Kidney epithelial cell (primary cell): ENCODE measurements at places on chromosomes 7 and 10. TPM values are rescaled to one million over a fixed set of nuclear protein-coding genes. Genes with fewer than 3 reads are reported as not detected.

DNA sequence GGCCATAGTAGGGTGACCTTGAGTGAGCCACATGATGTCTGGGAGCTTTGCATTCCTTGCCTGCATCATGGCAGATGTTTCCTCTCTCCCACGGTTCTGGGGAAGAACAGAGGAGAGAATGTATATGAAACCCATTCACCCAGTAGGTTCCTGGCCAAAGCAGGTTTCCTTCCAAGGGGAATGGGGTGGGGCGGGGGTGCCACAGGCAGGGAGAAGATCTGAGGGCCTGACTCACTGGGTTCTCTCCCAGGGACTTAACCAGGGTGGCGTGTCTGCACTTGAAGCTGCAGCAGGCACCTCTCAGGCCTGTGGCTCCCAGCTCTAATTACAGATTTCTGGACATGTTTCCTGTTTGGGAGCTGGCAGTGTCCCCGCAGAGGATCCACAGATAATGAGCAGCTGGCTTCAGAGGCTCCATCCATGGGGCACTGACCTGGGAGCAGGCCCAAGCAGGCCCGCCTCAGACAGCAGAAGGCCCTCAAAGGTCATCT, 50.2 kb upstream of the ZMIZ1 start:
- DNase-seq, result no peak

DNA sequence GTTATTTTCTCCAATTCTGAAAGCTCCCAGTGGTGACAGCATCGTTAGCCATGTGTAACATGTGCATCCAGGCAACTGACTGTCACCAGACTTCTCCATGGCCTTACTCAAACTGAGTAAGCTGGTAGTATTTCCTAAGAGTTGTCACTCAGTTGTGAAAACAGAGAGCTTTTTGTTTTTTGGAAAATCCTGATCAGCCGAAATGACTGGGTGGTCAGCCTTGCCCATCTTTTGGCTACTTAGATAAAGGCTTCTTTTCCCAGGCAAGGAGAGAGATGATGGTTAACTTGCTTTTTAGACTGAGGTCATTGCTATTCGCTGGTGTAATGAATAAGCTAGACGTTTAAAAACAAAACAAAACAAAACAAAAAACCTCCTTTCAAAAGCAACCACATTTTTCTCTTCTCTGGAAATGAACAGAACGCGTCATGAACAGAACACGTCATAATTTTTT, 159.5 kb upstream of the KLF14 start:
- DNase-seq, result no peak

- DNase-seq, result no peak
These were observed 116.7 kb downstream of the SGMS1 start for GRCh38 chr10:50506861-50507573.

GRCh38 chr7:143321734-143322133, 5.8 kb downstream of the CLCN1 start:
- DNase-seq, result no peak

- DNase-seq, result no peak
These were observed 64.0 kb downstream of the ERCC6 start for GRCh38 chr10:49474901-49475300.

DNA sequence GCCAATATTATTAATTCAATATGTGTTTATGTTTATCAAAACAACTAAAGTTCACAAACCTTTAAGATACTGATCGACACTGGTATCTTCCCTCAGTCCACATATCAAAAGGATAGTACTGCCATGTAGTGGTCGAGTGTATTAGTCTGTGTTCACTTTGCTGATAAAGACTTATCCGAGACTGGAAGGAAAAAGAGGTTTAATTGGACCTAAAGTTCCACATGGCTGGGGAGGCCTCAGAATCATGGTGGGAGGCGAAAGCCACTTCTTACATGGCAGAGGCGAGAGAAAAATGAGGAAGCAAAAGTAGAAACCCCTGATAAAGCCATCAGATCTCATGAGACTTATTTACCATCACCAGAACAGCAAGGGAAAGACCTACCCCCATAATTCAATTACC, 325.4 kb upstream of the PHF14 start:
- no peak for DNase-seq

GRCh38 chr7:40722242-40722641, 587.4 kb downstream of the SUGCT start:
- no peak for DNase-seq

GRCh38 chr7:38306171-38306570, 32.7 kb upstream of the TARP start:
- DNase-seq, result no peak

- DNase-seq, result no peak
These were observed 336.9 kb upstream of the C7orf33 start for GRCh38 chr7:148253629-148254028.

DNA sequence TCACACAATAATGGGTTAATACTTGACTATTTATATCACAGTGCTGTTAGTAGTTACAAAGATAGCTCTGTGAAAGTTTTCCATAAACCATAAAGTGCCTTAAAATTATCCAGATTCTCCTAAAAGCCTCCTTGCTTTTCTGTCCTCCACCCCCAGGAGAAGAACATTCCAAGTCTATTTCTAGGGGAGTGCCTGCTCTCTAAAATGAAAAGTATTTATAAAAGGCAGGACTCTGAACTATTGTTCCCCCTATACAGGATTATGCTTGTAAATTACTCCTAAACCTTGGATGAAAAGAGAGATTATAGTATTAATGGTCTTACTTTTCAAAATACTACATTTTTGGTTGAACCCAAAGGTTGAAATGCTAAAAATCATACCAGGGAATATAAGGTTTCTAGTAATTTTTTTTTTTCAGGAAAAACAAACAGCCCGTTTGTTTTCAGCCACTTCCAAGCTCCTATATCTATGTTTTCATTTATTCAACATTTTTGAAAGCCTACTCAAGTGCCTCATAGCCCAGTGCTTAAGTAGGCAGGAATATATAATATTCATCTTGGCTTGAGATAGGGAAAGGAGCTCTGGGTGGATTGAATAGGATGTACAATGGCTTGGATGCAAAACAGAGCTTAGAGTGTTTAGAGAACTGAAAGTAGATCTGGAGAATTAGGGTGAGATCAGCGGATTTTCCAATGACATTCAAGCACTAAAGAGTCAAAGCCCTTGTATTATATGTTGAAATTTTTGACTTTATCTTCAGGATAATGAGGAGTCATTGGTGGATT, 320.7 kb downstream of the GPR37 start:
- DNase-seq, result no peak

The TUBAL3 gene
- total RNA-seq, result 0.34 and 0.46 TPM in 2 replicates

The TMEM26 gene
- total RNA-seq, result 0.33 and 0.41 TPM in 2 replicates

The IL6 gene
- total RNA-seq, result 8.5 and 16.2 TPM in 2 replicates

The GTF2I gene
- 127 and 129 TPM in 2 replicates for total RNA-seq

The SMARCD3 gene
- 12.6 and 28.7 TPM in 2 replicates for total RNA-seq

The CALHM3 gene
- not detected in 2 replicates for total RNA-seq

The SPDYE5 gene
- total RNA-seq, result not detected in 2 replicates
